A549 treated with CpdA at 1 μM for 4 hours (cell line): ENCODE measurements at places on chromosomes 1 and 21. TPM values are rescaled to one million over a fixed set of nuclear protein-coding genes. Genes with fewer than 3 reads are reported as not detected.

Gene BRDT
- not detected in 5 replicates for total RNA-seq

Gene CYP4B1
- total RNA-seq: not detected in 5 replicates

Gene PDPN
- total RNA-seq: not detected in 5 replicates

Gene RNU1-3
- not detected in 5 replicates for total RNA-seq
